ENCODE measurements at places on chromosomes 7 and 10.

GRCh38 chr7:98562871-98563495, 54.1 kb upstream of the NPTX2 start:
- DNase-seq = no peak

DNA sequence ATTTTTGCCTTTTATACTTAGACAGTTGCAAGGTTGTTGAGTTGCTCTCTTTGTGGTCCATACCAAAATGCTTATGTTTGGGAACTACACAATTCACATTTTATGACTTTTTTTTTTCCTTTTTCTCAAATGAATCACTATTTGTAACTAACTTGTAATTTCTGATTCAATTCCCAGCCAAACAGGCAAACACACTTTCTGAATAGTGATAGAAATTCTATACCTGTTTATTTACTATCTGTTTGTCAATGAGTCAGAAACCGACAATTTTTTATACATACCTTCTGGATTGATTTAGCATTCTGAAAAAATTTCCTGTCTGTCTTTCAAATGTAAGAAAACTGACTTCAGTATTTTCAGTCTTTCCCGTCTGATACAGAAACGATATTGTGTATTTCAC, 69.1 kb downstream of the MBL2 start:
- DNase-seq = no peak

DNA sequence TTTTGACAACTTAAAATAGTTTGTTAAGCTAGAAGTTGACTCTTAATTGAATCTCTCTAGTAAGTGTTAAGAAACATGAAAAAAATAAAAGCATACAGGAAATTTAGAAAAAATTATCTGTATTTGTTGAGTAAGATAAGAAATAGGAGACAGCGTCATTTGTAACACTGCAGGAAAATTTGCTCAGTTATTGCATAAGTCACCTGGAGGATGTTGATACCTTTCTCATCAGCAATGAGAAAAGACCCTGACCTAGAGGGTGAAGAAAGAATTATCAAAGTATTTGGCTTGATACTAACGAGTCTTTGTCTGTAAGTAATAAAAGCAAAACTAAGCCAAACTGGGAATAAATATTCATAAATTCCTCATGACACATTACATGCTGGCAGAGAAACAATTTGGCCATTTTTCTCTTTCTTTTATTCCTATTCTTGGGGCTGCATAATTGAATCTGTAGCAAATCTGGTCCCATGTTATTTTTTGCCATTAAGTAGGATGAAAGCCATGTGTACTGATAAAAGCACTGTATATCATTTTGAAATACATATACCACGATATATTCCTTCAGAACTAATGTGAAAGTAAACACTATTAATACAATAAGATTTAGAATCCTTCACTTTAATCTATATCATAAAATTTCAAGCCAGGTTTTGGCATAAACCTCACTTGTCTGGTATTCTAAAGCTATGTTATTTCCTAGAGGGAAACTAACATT, 362.8 kb downstream of the THSD7A start:
- DNase-seq = no peak

DNA sequence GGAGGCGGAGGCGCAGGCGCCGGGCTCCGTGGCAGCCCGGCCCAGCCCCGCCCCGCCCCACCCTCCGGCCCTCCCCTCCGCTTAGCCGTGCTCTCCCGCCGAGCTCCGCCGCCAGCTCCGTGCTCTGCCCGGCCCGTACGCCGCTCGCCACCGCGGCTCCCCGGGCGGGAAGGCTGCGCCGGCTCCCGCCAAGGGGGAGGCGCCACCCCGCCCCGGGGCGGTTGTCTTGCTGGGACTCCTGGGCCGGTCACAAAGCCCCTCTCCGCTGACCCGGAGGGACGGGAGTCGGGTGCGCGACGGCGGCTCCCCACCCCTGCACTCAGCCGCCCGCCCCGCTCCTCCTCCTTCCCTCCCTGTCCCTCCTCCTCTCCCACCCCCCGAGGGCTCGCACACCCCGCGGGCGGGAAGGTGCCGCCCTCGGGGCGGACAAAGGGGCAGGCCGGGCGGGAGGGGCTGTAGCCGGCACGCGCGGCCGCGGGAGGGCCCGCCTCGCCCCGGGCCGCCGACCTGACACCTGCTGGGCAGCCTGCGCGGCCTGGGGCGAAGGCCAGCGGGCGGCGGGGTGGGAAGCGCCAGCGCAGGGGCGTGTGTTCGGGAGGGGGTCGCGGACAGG, 11.5 kb upstream of the SP8 start:
- no peak for DNase-seq

GRCh38 chr10:14693891-14694290, 80.8 kb downstream of the FAM107B start:
- DNase-seq = no peak

GRCh38 chr7:41817386-41817785, 114.5 kb upstream of the INHBA start:
- DNase-seq = no peak

DNA sequence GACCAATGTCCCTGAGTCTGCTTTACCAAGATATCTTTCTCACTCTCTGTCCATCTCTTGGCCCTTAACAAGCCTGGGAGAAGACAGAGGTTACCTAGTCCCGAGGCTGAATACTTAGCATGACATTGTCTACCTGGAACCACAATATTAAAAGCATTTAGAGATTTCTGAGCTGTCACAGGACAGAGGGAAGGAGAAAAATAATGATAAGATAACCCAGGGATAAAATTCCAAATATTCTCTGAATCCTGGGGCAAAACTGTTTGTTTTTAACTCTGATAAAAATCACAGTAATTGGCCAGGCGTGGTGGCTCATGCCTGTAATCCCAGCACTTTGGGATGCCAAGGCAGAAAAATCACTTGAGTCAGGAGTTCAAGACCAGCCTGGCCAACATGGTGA, 12.0 kb upstream of the MAPK8 start:
- no peak for DNase-seq

- no peak for DNase-seq
Observed at GRCh38 chr10:26714415-26715136, 17.1 kb downstream of the PDSS1 start.

DNA sequence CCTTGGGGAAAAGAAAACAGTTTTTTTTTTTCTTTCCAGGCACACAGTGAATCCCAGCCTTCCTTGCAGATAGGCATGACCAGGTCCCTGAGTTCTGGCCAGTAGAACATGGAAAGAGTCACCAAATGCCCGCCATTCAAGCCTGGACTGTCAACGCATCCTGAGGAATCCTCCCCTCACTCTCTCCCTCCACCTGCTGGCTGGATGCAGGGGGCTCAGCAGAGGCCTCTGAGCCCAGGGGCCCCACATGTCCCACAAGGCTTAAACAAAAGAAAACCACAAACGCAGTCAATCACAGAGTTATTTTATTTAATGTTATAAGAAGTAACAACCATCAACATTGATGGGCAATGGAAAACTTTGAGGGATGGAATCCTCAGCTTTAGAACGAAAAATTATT, 93.1 kb downstream of the JCAD start:
- no peak for DNase-seq

GRCh38 chr10:17348501-17349349, 105.7 kb downstream of the ST8SIA6 start:
- DNase-seq = no peak

DNA sequence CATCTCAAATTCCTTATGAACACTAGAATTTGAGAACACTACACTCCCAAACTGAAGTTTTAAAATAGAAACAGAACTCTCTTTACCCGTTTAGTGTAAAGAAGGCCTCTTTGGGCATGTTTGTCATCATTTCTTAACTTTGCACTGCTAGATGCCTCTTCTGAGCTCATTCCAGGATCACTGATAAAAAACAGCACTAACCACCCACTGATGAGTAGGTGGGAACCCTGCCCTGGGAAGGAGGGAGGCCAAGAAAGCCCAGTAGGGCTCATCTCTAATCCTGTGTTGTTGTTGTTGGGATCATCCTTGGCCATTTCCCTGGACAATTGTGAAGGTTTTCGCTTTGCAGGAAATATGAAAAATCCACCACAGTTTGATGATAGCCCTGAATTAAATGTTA, 68.2 kb downstream of the CUBN start:
- DNase-seq = no peak

DNA sequence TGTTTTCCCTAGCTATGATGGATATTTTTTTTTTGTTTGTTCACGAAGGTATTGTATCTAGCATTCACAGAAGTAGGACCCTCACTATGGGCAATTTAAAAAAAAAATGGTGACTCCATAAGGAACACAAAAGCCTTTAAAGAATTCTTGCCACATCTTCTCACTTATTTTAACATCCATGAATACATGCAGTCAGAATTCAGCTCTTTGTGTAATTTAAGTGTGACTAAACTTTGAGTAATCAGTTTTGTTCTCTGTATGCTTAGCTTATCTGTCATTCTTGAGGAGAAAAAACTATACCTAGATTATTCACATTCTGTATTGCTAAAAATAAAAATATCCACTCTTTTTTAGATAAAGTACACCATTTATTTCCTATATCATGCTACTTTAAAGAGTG, 313.2 kb upstream of the KCND2 start:
- DNase-seq = no peak

GRCh38 chr10:133377025-133377817, 1.8 kb upstream of the PAOX start:
- no peak for DNase-seq

DNA sequence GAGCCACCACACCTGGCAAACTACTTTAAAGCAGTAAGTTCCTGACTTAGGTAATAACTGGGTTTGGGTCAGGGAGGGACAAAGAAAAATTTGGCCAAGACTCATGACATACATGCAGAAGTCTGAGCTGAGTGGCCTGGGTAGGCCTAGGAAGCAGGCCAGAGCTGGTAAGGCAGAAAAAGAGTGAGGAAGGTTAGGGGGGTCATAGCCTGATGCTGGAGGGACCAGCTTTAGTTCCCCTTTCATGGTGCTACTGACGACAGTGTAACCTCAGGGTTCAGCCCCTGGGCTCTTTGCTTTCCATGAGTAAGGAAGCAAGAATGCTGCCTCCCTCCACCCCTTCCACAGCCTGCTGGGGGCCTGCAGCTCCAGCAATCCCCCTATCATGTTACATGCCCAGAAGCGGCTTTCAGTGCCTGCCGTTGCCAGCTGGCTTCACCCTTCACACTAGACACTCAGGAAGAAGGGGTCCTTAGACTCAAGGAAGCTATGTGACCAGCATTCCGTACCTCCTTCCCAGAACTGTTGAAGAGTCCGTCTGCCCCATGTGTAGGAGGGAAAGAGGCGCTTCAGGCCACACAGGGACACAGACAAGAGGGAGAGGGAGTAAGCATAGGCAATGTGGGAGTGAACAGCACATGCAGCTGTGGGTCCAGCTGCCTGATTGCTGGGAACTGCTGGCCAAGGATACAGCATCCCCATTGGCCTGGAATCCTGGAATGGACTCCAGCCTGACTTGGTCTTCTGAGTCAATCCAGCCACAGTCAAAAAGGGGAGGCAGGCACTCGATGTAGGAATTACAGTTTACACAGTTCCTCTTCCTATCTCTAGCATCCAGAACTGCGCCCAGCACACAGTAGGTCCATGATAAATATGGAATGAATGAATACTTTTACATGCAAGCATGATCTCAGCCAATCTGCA, 4.1 kb upstream of the PLAU start:
- no peak for DNase-seq

GRCh38 chr7:137081321-137082093, 213.1 kb downstream of the CHRM2 start:
- DNase-seq = no peak

DNA sequence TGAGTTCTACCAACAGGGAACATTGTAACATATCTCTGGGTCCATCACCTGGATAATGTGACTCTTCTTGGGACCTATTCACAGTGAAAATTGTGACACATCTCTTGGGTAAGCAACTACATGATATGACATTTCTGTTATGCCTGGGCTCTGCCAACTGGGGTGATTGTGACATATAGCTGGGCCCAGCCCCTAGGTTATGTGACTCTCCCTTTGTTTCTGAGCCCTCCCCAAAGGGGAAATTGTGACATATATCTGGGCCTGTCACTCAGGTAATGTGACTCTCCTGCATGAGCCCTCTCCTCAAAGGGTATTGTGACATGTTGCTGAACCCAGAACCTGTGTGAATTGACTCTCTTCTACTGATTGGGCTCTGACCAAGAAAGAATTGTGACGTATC, 22.4 kb upstream of the ZNF107 start:
- no peak for DNase-seq

DNA sequence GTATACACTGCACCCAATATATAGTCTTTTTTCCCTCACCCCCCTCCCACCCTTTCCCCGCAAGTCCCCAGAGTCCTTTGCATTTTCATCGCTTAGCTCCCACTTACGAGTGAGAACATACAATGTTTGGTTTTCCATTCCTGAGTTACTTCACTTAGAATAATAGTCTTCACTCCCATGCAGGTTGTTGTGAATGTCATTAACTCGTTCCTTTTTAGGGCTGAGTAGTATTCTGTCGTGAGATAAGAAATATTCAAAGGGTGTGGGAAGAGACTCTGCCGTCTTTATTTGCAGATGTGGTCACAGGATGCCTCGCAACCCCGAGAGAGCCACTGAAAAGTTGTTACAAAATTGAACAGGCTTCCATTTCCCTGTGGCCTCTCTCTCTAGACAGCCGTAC, 137.9 kb upstream of the SH2B2 start:
- DNase-seq = no peak

- DNase-seq = no peak
Observed at GRCh38 chr7:33702514-33703054, 202.8 kb upstream of the BMPER start.

- DNase-seq = no peak
Observed at GRCh38 chr10:132668048-132668394, 117.9 kb downstream of the NKX6-2 start.

DNA sequence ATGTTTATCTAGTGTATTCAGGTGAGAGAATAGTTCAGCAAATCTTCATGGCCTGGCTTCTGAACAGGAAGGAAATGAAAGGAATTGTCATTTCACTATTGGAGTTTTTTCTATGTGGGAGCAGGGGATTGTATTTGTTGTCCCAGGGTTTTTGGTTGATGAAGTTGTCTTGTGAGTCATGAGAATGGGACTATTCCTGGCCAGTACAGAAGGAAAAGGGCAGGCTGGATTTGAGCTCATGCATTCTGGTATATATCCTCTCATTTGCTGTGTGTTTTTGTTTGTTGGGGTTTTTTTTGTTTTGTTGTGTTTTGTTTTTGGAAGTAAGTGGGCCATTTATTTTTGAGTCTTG, 101.2 kb upstream of the MKLN1 start:
- no peak for DNase-seq

GRCh38 chr7:34687529-34687928, 29.5 kb downstream of the NPSR1 start:
- DNase-seq = no peak

GRCh38 chr7:128151635-128152034, 89.4 kb upstream of the LEP start:
- no peak for DNase-seq

DNA sequence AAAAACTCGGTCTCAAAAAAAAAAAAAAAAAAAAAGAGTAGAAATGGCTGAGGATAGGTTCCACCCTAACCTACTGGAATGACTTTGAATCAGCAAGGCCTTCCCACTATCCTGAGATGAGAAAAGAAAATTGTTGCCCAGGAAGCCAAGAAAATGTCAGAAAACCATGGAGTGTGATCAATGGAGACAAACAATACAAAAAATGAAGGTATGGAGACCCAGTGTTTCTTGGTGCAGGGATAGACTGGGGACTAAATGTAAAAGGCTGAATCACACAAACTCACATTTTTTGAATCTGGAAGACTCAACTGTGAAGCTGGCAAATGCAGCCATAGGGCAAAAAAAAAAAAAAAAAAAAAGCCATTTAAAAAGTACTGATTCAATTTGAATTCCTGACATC, 364.3 kb upstream of the ANKRD30A start:
- no peak for DNase-seq

GRCh38 chr7:27095897-27096767, at the start of gene HOXA1:
TSS of gene HOXA1 (minus strand) at chr7:27096000. CDS start at chr7:27095912, 88 bp downstream.
- no peak for DNase-seq

GRCh38 chr10:27861781-27862180, 116.2 kb upstream of the MKX start:
- no peak for DNase-seq
